Fibroblast of lung (primary cell): ENCODE measurements at places on chromosomes 1 and 21. TPM values are rescaled to one million over a fixed set of nuclear protein-coding genes. Genes with fewer than 3 reads are reported as not detected.

- no peak for DNase-seq
These were observed 11.4 kb upstream of the ZSCAN20 start for GRCh38 chr1:33460947-33461629.

DNA sequence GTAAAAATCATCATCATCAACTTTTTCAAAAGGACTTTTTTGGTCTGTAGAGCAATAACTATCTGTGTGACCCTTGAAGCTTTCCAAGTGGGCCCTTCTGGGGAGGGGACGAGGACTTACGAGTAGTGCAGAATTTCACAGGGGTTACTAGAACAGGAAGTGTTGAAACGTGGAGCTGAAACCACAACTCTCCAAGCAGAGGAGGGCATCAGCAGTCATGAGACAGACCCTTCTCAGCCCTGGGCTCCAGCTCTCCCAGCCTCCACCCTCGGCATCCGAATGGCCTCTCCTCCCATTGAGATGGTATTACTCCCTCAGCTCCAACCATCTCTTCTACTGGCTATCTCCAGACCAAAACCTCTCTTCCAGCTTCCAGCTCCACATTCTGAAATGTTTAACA is 3.6 kb downstream of the FAM89A start:
- peak; percentile 21 for DNase-seq

DNA sequence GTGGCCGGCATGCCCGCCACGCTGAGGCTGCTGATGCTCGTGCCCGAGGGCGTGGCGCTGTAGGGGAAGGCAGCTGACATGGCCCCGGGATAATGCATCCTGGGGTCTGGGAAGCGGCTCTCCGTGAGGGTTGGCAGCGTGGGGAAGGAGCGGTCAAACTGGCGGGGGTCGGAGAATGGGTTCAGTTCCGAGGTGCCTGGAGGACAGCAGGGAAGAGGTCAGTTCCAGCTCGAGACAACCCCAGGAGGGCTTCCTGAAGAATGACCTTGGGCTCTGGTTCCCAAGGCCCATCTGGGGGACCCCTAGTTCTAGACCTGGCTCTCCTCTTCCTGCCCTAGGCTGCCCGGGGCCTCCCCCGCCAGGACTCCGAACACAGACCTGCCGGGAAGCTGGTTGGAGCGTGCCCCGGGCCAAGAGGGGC is 27.6 kb downstream of the RUNX3 start:
- no peak for DNase-seq

- DNase-seq = no peak
These were observed at the start of gene CLCA2 for GRCh38 chr1:86423873-86424272. Gene CLCA2 (plus strand): TSS chr1:86424171. CDS start chr1:86424248, 77 bp downstream.

DNA sequence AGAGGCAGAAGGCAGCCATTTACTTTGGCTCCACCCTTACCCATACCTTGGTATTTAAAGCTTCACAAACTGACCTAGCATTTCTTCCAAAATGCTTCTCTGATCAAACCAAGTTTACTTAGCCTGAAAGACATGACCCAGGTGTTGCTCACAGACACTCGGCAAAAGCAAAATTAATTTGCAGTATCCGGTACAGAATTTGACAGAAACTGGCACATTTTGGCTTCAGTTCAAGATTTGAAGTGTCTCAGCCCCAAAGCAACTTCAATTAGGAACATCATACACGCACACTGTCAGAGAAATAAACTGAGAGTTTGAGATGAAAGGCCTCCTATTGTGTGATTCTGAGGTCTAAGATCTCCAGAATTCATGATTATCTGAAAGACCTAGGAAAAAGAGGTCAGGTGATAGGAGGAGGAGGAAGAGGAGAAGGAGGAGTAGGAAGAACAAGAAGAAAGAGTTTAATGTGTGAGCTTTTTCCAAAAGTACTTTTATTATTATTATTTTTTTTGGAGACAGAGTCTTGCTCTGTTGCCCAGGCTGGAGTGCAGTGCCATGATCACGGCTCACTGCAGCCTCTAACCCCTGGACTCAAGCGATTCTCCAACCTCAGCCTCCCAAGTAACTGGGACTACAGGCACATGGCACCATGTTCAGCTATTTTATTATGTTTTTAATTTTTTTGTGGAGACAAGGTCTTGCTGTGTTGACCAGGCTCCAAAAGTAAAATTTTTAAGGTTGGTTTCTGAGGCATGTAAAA is 143.6 kb downstream of the SLC45A1 start:
- no peak for DNase-seq

DNA sequence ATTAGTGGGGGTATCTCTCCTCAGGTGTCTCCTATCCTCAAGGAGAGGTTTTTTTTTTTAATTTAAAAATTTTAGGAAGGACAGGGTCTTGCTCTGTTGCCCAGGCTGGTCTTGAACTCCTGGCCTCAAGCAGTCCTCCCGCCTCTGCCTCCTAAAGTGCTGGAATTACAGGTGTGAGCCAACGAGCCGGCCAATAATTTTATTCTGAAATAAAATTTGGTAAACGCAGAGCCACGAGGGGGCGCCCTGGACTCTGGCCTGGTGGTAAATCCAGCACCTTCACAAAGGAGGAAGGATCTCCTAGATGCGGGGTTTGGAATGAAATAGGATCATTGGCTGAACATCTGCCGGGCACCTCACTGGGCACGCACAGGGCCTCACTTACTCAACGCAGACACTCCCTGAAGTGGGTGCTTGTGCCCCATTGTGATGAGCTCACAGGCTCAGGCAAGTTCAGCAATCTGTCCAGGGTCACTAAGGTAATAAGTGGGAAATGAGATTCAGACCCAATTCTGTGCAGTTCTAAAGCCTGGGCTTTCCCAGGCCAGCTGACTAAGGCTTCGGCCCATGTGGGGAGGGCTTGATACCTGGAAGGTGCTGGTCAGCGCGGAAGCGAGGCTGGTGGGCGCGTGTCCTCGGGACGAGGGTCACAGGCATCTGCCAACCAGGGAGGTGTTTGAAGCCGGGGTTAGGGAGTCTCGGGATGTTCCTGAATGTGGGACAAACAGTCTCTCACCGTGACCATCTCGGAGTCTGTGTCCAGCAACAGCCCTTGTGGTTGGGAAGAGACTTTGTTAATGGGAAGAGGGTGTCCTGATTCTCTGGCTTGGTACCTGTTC is 32.7 kb upstream of the ETV3 start:
- no peak for DNase-seq

DNA sequence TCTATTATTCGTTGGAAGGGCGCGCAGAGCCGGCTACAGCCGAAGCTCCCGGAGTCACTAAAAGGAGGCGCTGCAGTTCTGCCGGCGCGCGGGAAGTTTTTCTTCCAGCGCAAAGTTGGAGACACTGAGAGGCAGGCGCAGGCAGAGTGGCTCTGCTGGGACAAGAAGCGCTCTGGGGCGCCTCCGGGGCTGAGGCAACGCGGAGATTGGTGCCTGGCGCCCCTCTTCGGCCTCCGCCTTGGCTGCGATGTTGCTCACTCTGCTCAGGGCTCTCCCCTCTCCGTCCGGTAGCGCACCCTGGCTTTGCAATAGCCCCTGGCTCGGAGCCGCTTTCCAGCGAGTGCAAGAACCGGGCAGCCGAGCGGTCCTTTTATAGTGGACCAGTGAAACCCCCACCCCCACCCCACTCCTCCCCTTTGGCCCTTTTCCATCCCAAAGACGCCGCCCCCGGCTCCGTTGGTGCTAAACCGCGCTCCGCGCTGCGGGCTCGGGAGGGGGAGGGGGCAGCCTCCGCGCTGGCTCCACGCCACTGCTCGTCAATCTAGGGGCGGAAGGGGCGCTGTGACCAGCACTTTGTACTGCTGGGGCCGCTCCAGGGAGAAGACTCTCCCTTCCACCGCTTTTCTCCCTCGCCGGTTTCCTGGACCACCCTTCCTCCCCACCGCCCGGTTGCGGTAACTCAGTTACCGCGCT is at the start of gene ADAMTS1:
ADAMTS1 (minus strand) TSS at position 344 of the 693 bp plus-strand sequence. CDS start 455 bp downstream, outside the sequence.
- peak; percentile 70 for DNase-seq

DNA sequence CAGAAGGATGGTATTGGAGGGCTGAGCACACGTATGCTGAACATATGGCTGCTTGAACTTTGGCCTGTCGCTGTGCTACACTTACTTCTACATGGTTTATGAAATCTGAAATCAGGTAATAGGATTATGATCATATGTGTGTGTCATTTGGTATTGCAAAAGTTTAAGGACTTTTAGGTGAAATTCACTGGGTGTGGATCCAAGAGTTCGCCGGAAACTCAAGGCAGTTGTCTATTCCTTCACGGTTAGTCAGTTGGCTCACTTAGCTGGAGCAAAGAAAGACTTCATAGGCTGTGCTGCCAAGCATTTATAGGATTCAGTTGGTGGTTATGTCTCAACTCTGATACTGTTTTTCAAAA is 927 bp downstream of the UAP1 start:
- DNase-seq = peak; percentile 67

- DNase-seq = no peak
These were observed 513.6 kb downstream of the USP25 start for GRCh38 chr21:16243396-16243795.

DNA sequence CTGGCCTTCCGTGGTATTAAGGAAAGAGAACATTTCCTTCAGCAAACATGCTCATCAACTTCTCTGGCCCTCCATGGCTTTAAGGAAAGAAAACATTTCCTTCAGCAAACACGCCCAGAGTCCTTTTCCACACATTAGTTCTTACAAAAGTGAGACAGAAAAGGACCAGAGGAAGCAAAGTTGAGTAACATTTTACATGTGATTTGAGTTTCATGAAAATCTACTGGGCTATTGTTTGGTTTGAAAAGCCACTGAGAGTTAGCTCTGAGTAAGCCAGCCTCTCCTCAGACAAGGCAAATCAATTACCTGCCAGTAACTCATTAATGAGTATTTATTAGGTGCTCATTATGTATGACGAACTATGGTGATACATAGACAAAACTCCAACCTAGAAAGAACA is 78.0 kb downstream of the NID1 start:
- DNase-seq = no peak

- no peak for DNase-seq
These were observed at the start of gene SLAMF8 for GRCh38 chr1:159826441-159827101. Gene SLAMF8 (plus strand): TSS chr1:159826873. CDS start chr1:159826899, 26 bp downstream.

DNA sequence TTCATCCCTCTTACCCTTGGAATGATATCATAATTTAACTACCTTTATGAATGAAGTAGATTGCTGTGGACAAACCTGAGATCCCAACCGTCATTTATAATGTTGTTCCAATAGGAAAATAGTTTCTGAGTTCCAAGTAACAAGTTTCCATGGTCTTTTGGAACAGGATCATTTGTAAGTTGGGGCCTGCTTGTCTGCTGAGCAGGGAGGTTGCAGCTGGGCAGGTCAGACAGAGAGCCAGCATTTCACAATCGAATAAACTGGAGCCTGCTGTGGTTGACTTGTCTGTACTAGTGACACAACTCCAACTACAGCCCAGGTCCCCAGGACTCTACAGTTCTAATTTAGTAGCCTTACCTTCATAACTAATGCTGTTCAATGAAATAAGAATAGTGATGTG is 18.6 kb upstream of the RALGPS2 start:
- DNase-seq = peak; percentile 68

The S100A1 gene
- polyA plus RNA-seq = 0.98 and 9.7 TPM in 2 replicates

The VWA1 gene
- polyA plus RNA-seq = 1.7 and 2.5 TPM in 2 replicates

The ERG gene
- 0.14 TPM in 1 of 2 replicates, not detected in the other for polyA plus RNA-seq
